ENCODE measurements at places on chromosomes 16 and 17. TPM values are rescaled to one million over a fixed set of nuclear protein-coding genes. Genes with fewer than 3 reads are reported as not detected.

DNA sequence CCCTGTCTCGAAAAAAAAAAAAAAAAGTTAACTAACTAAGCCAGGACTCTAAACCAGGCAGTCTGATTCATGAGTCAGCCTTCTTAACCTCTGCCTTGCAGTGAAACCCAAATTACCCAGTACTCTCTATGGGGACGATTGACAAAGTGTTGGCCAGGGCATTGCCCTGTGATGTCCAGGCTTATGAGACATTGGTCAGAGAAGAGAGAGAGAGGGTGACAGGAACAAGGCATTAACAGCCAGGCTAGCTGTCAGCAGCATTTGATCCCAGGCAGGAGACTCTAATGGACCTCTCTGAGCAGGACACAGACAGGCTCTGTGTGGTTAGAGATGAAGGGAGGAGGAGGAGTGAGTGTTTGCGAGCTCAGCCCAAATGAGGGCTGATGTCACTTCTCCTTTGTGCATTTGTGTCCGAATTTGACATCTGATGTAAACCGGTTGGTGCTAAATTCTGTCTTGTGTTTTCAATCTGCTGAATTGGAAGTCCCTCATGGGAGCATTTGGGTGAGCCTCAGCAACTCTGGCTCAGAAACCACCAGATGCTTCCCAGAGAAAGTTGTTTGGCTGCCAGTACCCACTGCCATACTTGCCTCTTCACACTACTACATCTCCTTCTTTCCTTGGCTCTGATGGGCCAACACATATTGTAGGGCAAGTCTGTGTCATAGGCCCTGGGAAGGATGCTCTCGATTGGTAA is 4.3 kb upstream of the MYL4 start:
- no peaks in the 10 kb centered on the region for H3K36me3 ChIP-seq
- H3K27me3 ChIP-seq = no peaks in the 10 kb centered on the region
- no peak overlapping the region for H3K4me3 ChIP-seq
- H3K27ac ChIP-seq = no peak overlapping the region
- peaks cover 20% of the 10 kb centered on the region for H3K4me1 ChIP-seq

DNA sequence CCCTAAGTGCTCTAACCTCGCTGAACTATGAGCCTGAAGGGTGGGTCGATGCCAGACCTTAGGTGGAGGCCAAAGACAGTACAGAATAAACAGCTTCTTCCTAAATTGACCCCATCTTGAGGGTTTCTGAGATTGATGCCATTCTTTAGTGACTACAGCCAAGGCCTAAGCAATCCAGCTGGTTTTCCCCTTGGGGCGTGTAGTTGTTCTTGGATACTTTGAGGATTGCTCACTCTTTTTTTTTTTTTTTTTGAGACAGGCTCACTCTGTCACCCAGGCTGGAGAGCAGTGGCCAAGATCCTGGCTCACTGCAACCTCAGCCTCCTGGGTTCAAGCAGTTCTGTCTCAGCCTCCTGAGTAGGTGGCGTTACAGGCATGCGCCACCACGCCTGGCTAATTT is 2.0 kb downstream of the OVCA2 start:
- H3K4me1 ChIP-seq = peaks cover 15% of the 10 kb centered on the region
- peak overlapping the region; percentile 100 for H3K27ac ChIP-seq
- no peaks in the 10 kb centered on the region for H3K27me3 ChIP-seq
- no peak for DNase-seq
- H3K36me3 ChIP-seq = peaks cover 24% of the 10 kb centered on the region

DNA sequence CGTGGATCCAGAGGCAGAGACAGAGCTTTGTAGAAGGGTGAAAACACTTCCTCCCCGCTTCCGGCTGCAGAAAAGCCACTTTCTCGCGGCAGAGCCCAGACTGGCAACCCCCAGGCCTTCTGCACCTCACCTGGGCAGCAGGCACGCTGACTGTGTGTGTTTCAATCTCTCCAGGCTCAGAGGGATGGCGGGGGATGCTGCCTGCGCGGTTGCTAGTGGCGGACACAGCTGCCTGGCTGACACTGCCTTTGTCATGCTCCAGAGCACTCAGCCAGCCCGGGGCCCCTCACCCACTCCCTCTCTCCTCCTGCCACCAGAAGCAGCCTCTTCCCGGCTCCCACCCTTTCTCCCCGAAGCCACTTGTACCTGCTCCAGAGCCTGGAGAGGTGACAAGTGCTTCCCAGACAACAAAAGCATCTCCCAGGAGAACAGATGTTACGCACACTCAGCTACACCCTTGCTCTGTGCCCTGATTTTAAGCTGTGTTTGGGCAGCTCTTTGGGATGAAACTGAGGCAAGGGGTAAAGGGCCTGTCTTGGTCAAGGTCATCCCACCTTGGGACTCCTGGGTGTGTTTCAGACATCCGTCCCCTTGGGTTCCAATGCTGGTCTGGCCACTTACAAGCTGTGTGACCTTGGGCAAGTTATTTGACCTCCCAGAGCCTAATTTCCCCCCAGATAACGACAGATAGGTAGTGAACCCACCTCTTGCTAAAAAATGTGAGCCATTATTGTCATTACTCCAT is 9.2 kb upstream of the GLIS2 start:
- H3K4me1 ChIP-seq = peaks cover 12% of the 10 kb centered on the region
- peaks cover 4% of the 10 kb centered on the region for H3K36me3 ChIP-seq
- peak overlapping the region; percentile 81 for H3K27ac ChIP-seq
- no peak overlapping the region for H3K4me3 ChIP-seq
- no peaks in the 10 kb centered on the region for H3K27me3 ChIP-seq
- DNase-seq = no peak

GRCh38 chr16:78137179-78137578 is 37.7 kb downstream of the WWOX start:
- H3K27me3 ChIP-seq = no peaks in the 10 kb centered on the region
- H3K4me1 ChIP-seq = no peaks in the 10 kb centered on the region
- no peak for DNase-seq
- H3K27ac ChIP-seq = no peak overlapping the region
- no peaks in the 10 kb centered on the region for H3K36me3 ChIP-seq

The MYO15B gene
- total RNA-seq = 128 TPM

- DNase-seq = no peak
- no peaks in the 10 kb centered on the region for H3K36me3 ChIP-seq
- no peak overlapping the region for H3K4me3 ChIP-seq
- no peaks in the 10 kb centered on the region for H3K4me1 ChIP-seq
These were observed 37.2 kb upstream of the ABCA10 start for GRCh38 chr17:69265873-69266272.

- H3K27ac ChIP-seq = no peak overlapping the region
- no peaks in the 10 kb centered on the region for H3K27me3 ChIP-seq
- H3K36me3 ChIP-seq = no peaks in the 10 kb centered on the region
- peaks cover 13% of the 10 kb centered on the region for H3K4me1 ChIP-seq
- DNase-seq = no peak
These were observed 3.7 kb downstream of the KLHDC4 start for GRCh38 chr16:87762071-87762571.

The ZC3H7A gene
- 36.0 TPM for total RNA-seq

DNA sequence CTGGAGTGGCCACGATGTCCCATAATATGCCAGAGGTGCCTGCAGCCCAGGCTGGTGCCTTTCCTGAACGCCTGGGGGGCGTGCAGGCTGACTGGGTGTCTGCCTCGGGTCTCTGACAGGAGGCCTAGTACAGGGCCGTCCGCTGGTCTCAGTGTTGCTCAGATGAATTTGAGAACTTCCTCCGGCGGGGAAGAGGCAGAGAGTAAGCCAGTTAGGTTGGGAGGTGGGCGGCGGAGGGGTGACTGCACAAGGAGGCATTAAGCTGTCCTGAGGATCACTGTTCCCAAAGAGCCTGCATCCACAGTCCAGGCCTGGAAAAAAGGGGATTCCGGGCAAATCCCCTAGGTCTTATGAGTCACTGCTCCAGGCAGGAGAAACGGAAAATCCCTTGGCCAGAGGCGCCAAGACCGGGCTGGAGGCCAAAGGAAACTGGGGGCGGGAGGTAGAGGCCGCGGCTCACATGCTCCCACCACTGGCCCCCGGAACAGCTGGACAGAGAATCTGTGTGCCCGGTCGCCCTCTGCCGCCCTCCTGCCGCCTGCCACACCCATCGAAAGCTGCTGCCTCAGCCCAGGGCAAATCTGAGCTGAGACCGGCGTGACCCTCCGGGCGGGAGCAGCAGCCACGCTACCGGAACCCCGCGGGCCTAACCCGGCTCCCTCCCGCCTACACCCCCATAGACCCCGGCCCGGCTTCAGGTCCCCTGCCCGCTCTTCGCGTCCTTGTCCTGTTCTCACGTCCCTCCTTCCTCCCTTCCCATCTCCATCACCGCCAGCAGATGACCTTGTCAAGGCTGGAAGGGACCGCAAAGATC is 1.2 kb downstream of the TRIM47 start:
- H3K27me3 ChIP-seq = no peaks in the 10 kb centered on the region
- peaks cover 8% of the 10 kb centered on the region for H3K36me3 ChIP-seq
- peak; percentile 97 for DNase-seq
- H3K4me1 ChIP-seq = peaks cover 49% of the 10 kb centered on the region
- no peak overlapping the region for H3K4me3 ChIP-seq

GRCh38 chr17:42608305-42609181 is 631 bp downstream of the RETREG3 start:
- H3K27ac ChIP-seq = peak overlapping the region; percentile 75
- peaks cover 22% of the 10 kb centered on the region for H3K4me1 ChIP-seq
- peaks cover 16% of the 10 kb centered on the region for H3K36me3 ChIP-seq
- DNase-seq = no peak
- peak overlapping the region; percentile 86 for H3K4me3 ChIP-seq

GRCh38 chr16:85258629-85259028 is 146.4 kb upstream of the CIBAR2 start:
- DNase-seq = peak; percentile 18
- no peaks in the 10 kb centered on the region for H3K36me3 ChIP-seq
- H3K4me3 ChIP-seq = no peak overlapping the region
- H3K27ac ChIP-seq = no peak overlapping the region
- H3K27me3 ChIP-seq = no peaks in the 10 kb centered on the region
- H3K4me1 ChIP-seq = peaks cover 14% of the 10 kb centered on the region

The CHRNE gene
- 0.55 TPM for total RNA-seq

- no peaks in the 10 kb centered on the region for H3K36me3 ChIP-seq
- H3K27me3 ChIP-seq = no peaks in the 10 kb centered on the region
- no peak for DNase-seq
- H3K27ac ChIP-seq = no peak overlapping the region
- H3K4me3 ChIP-seq = no peak overlapping the region
These were observed 216.8 kb upstream of the EEF2KMT start for GRCh38 chr16:5314377-5314776.

DNA sequence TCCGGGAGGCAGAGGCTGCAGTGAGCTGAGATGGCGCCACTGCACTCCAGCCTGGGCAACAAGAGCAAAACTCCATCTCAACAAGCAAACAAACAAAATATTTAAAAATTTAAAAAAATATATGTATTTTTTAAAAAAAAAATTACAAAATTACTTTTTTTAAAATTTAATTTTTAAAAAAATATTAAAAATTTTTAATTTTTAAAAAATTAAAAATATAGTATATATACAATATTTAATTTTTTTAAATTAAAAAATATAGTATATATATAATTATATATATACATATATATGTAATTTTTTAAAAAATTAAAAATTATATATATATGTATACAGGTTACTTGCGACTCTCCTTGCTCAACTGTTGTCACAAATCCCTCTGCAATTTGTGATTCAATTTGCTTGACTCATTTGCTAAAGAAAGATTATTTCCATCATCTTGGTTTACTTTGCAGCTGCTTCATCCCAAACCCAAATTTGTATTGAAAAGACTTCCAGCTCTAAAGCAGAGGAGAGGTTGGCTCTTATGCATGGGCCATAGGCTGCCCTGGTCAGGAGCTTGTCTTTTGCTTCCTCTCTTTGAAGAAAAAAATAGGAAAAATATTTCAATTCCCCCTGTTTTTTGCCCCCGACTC is 247.4 kb upstream of the IRX3 start:
- peaks cover 1% of the 10 kb centered on the region for H3K27me3 ChIP-seq
- DNase-seq = no peak
- no peak overlapping the region for H3K27ac ChIP-seq
- no peaks in the 10 kb centered on the region for H3K4me1 ChIP-seq

GRCh38 chr17:21239680-21240368 is 13.4 kb downstream of the NATD1 start:
- no peak for DNase-seq
- H3K36me3 ChIP-seq = no peaks in the 10 kb centered on the region
- H3K4me1 ChIP-seq = no peaks in the 10 kb centered on the region
- no peak overlapping the region for H3K4me3 ChIP-seq
- H3K27me3 ChIP-seq = no peaks in the 10 kb centered on the region

- no peaks in the 10 kb centered on the region for H3K36me3 ChIP-seq
- H3K27ac ChIP-seq = no peak overlapping the region
- peaks cover 23% of the 10 kb centered on the region for H3K4me1 ChIP-seq
- no peak for DNase-seq
These were observed 198.4 kb upstream of the TBX2 start for GRCh38 chr17:61201211-61201610.

DNA sequence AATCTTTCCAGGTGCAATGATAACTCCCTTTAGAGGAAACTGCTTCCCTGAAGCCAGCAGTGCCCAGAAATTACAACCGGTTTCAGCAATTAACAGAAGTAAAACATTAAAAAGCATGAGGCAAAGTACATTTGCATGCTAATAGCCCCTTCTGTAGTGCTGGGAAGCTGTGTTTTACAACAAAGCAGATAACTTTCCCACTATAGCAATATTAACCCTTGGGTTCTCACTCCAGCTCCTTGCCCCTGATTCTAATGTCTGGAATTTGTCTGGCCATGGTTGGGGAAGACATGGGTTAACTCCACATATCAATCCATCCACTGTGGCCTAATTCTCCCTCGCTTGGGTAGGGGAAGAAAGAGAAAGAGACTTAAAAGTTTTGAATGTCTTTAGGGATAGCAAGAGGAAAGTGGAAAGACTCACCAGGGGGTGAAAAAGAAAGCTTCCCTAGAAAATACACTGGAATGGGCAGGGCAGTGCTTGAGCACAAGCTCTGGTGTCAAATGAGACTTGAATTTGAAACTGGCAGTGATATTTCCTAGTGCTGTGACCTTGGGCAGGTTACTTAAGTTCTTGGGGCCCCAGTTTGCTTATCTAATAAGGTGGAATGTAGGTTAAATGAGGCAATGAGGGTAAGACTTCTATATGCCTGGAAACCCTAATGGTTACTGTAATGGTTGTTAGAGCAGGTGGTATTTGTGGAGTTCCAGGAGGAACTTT is 102.0 kb downstream of the SOX9 start:
- peaks cover 25% of the 10 kb centered on the region for H3K27me3 ChIP-seq
- no peak overlapping the region for H3K4me3 ChIP-seq
- H3K36me3 ChIP-seq = no peaks in the 10 kb centered on the region
- no peak for DNase-seq
